Endothelial cell (in vitro differentiated cells): ENCODE measurements at places on chromosomes 5 and 9. TPM values are rescaled to one million over a fixed set of nuclear protein-coding genes. Genes with fewer than 3 reads are reported as not detected.

DNA sequence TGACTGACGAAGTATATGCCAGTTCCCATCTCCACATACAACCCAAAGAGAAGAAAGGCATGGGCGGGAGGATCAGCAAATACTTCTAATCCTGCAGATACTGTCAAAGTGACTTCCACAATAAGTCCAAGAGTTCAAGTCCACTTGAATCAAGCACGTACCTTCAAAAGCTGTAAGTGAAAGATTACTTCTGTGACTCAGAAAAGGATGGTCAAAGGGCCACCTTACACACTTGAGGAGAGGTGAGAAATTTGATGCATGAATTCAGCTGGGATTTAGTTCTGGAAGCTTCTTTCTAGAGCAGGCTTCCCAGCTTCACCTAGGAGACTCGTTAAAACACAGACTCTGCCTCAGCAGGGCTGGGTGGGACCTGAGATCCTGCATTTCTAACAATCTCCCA lies 357.5 kb downstream of the GLIS3 start:
- no peak for DNase-seq

GRCh38 chr5:155080721-155081120 lies 67.2 kb downstream of the KIF4B start:
- no peak for DNase-seq

GRCh38 chr9:109975574-109976295 lies 195.7 kb downstream of the PALM2AKAP2 start:
- no peak for DNase-seq

- no peak for DNase-seq
Observed at GRCh38 chr9:21661626-21662025, 140.8 kb upstream of the MTAP start.

PCDHB9 gene
- total RNA-seq: 15.2 TPM

- DNase-seq: no peak
Observed at GRCh38 chr9:105967797-105968196, 273.5 kb downstream of the TMEM38B start.

CERT1 gene
- 46.8 TPM for total RNA-seq

DNA sequence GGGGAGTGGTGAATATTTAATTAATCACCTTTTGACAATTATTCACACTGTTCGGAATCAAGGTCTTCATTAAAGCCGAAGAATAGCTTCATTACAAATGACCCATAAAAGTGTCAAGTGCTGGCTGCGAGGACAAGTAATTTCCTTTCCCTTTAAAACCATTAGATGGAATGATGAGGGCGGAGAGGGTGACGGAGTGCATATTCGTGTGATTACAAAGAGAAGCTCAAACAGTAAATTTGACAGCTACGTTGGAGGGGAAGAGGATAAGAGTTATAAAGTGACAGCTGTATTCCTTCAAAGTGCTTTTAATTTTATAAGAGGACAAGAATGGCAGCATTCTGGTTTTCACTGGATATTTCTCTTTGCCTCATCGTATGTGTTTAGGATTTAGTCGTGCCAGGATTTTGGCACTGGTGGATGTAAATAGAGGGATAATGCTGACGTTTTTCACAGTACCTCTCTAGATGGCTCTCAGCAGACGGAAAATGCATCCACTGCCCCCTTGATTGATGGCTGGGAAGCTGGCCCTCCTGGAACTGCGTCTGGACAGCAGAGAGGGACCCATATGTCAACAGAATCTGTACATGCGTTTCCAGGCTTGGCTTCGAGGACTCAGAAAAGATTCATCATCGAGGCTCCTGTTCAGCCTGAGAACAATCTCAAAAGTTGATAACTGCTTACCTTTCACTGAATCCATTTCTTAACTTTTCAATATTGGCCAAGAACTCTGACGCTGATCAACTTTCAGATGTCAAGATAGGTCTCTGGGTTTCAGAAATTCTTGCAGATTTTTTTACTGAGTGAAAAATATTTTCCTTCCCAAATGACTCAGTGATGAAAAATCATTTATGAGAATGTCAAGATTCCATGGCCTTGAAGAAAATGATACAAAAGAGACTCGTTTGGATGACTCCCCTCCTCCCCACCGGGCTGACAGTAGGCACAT lies 50.4 kb upstream of the IRX2 start:
- DNase-seq: no peak

OGN gene
- not detected for total RNA-seq

- no peak for DNase-seq
Observed at GRCh38 chr5:73256862-73257261, 83.9 kb downstream of the TMEM174 start.

DNA sequence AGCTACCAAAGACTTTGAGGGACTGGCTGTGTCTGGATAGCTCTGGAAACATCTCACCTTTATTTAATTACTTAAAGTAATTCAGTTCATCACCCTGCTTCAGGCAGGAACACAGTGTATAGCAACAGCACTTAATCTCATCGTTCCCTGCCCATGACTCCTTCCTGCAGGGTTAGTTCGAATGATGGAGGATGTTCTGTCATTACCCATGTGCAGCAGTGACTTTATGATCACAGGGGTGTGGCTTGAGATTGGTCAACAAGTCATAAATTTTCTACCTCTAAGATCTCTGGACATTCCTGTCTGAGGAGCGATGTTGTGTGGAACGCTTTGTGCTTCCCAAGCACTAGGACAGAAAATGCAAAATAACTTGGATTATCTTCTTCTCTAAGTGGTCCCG lies 37.1 kb upstream of the PRUNE2 start:
- no peak for DNase-seq

CDH18 gene
- 0.33 TPM for total RNA-seq

CNTFR gene
- 3.1 TPM for total RNA-seq

DNA sequence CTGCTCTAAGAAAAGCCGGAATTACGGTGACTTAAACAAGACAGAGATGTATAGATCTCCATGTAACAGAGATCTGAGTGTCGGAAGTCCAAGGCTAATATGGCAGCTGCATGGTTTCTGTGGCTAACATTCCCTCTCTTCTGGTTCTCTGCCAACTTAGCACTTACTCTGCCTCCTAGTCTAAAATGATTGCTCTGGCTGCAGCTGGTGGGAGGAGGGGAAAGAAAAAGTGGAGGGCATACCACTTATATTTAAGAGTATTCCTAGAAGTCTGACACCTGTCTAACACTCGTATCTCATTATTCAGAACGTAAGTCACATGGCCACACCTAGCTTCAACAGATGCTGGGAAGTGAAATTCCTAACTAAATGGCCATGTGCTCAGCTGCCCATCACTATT lies 551.5 kb upstream of the TLE4 start:
- DNase-seq: no peak

NR5A1 gene
- 1.2 TPM for total RNA-seq

DNA sequence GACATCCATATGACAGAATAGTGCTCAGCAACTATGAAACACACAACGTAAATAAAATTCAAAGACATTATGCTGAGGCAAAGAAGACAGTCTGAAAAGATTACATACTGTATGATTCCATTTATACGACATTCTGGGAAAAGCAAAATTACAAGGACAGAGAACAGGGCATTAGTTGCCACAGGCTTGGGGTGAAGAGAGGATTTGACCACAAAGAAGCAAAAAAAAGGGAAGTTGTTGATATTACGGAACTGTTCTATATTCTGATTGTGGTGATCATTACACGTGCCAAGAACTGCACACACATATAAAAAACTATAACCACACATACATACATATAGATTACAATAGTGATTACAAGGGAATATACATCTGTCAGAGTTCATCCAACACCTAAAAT lies 24.1 kb downstream of the CDK5RAP2 start:
- no peak for DNase-seq

HAVCR1 gene
- total RNA-seq: not detected

EFNA5 gene
- total RNA-seq: 8.8 TPM

GALNT12 gene
- 1.7 TPM for total RNA-seq

ISL1 gene
- total RNA-seq: 0.67 TPM

DNA sequence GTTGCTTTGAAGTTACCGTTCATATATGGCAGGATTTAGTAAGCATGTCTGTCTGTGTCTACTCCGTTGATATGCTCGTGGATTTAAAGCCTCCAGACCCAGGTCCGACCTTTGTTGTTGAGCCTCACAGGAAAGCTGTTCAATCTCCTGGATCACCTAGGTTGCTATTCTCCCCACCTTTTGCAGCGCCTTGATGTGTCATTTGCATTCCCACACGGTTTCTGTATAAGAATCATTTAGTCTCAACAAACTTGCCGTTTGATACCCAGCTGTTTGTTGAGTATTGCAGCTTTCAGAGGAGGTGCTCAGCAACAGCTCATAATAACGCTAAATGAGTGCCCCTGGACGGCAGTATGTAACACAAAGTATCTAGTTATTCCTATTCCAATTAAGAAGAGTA lies 1.2 kb upstream of the ADGRV1 start:
- DNase-seq: no peak

DNA sequence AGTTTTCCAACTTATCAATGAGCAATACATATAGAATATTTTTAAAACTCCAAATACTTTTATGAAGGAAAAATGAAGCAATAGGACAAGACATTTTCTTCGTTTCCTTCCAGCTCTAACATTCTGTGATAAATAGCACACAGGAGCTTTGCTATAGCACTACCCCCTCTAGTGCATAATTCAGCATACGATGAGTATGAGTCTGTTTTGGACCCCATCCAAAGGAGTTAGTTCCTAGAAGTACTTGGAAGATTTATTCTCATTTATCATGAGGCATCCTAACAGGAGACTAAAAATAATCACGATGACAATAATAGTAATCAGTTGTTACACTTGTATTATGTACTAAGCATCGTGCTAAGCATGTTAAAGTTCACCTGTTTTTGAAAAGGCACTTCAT lies 1061.3 kb upstream of the DMAC1 start:
- no peak for DNase-seq
